ENCODE measurements at places on chromosomes 2 and 18.
A peak's percentile ranks its signal among the peaks of the same experiment; 100 is the strongest.

DNA sequence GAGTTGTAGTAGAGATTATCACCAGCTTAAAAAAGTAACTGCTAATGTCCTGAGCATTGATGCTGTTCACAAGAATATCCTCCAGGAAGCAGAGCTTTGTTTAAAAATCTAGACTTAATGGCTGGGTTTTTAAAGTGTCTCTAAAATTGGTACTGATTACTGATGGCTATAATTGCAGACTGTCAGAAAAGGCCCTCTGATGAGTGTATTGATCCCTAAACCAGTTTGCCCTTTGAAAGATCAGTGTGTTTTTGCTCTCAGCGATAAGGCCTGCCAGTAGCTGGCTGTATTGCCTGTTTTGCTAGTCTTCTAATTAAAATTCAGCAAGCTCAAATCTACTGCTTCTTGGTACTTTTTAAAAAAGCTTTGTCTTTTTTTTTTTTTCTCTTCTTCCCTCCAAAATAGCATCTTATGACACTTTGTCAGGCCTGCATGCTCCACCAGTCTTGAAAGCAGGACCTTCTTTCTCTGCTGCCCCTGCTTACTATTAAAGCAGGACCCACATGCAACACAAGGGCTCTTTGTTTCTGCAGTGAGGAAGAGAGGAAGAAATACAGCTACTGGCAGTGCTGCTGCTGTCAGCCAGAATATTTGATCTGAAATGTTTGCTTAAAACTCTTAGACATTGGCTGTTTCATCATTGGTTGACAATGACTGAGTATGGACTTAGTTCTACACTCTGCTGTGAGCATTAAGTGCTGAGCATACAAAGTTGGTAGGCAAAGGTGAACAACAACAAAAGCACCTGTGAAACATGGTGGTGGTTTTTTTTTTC, 1.8 kb downstream of the SEC11C start:
- DNase-seq = no peak

DNA sequence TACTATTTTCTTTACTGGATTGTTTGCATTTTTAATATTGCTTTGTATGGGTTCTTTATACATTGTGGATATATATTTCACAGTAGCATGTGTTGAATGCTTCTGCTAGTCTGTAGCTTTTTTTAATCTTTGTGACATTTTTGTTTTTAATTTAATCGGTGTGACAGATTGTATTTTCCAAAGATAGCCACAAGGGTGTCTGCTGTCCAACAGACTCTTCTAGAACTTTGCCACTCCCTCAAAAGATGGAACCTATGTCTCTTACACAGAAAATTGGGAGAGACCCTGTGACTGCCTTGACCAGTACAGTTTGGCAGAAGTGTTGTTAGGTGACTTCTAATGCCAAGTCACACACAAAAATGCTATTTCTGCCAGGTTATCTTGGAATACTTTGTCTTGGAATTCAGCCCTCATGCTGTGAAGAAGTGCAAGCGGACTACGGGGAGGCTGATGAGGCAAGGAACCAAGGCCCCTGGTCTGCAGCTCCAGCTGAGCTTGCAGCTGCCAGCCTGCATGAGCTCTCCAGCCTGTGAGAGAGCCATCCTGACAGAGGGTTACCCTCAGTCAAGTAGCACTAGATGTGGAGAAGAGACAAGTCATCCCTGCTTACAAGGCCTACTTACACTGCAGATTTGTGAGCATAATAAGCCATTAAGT, 110.8 kb downstream of the TDRD15 start:
- DNase-seq = no peak

DNA sequence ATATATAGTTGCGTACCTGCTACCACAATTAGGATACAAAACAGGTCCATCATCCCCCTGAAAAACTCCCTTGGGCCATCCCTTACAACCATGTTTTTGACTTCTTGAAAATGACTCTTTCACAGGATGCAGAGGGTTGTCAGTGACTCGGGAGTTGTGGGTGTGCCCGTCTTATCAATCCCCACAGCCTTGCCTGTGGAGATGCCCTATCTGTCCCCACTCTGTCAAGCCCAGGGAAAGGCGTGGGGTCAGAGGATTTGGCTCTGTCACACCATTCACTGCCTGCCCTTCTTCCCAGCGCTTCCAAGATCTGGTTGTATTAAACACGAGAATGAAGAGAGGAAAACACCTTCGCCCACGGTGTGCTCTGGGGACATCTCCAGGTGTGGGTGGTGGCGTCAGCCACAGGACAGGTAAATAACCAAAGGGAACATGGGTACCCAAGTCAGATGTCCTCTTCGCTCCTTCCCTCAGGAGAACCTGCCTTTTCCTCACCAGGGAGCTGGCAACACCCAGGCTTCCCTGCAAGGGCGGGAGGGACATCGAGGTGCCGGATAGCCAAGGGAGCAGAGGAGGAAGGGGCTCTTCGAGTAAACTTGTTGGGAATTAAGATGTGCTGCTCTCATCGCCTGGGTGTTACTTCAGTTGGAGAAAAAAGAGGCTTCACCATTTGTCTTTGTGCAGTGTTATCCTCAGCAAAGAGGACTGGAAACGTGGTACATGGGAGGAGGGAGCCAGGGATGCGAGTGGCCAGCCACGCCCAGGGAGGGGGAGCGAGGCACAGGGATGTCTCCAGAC, 100.3 kb downstream of the B3GNT2 start:
- no peak for DNase-seq

DNA sequence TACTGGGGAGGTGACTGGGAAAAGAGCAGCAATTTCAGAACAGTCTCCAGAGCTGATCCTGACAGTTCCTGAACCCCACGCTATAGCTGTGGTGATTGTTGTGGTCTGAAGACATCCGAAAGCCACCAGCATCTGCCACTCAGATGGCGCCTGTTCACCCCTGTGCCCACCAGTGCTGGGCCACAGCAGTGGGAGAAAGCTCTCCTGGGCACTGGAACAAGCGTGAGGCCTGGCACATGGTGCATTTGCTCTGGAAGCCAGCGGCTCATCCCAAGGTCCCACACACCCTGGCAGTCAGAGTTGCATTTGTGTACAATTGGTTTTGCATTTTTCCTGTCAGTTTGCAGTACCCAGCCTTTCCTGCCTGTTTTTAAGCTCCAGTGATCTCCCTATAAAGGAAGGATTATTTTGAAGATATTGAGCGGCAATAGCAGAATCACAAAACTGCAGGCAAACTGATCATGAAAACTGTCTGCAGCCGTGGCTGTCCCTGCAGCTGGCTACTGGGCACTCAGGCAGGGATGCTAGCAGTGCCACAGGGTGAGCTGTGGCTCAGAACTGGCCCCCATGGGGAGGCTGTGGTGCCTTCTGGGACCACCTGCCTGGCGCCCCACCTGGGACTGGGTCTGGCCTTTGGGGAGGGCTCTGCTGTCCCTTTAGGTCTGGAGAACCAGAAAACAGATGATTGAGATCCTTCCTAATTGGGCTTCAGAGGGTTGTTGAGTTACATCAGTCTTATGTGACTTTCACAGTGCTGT, 30.1 kb downstream of the IMPA2 start:
- no peak for DNase-seq

- no peak for DNase-seq
Observed at GRCh38 chr2:34547340-34547739, 948.2 kb upstream of the FAM98A start.

DNA sequence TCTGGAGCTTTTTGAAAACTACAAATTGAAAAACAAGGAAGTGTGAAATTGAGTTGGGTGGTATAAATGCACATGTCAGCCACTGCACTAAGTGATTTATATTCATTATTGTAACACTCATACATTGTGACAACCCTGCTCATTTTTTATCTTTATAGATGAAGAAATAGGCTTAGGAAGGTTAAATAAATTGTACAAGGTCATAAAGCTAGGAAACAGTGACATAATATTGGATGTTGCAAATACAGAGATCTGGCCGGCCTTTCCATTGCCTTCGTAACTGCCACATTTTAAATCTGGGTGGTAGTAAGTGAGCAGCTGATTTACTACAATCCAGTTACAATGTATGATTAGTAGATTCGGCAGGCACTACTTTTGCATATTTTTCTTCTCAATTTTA, 76.6 kb upstream of the LPIN2 start:
- no peak for DNase-seq

DNA sequence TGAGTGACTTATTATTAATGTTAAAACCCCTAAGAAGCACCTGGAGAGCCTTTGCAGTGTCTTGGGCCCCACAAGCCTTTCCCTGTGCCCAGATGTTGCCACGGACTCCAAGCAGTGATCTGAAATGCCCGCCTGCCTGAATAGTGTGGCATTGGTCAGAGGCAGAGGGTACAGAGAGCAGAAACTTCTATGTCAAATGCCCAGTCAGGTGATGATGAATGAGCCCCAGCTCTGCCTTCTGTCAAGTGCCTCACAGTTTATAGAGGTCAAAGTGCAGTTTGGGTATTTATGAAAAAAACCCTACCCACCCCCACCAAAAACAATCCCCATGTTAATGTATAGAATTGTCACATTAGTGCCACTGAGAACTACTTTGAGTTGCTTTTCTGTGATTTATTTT, 170.0 kb upstream of the SIX3 start:
- no peak for DNase-seq

- DNase-seq = no peak
Observed at GRCh38 chr2:130890941-130891669, 54.4 kb downstream of the ARHGEF4 start.

- no peak for DNase-seq
Observed at GRCh38 chr18:3610813-3611212, 160.8 kb downstream of the TGIF1 start.

- DNase-seq = no peak
Observed at GRCh38 chr18:5515011-5515784, 28.6 kb downstream of the EPB41L3 start.

DNA sequence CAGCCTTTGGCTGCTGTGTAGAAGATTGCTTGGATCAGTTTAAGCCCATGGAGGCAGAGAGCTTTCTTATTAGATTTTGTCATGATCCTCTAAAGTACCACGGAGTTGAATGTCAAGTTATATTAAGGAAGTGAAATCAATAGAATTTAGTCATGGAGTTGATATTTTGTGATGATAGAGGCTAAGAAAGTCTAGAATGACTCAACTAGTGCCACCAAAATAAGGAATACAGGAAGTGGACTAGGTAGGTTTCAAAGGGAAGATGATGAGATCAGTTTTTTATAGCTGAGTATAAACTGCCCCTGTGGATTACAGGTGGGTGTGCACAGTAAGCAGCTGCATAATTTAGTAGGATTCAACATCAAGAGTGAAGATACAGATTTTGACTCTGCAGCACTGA, 25.2 kb downstream of the FBXO36 start:
- no peak for DNase-seq

DNA sequence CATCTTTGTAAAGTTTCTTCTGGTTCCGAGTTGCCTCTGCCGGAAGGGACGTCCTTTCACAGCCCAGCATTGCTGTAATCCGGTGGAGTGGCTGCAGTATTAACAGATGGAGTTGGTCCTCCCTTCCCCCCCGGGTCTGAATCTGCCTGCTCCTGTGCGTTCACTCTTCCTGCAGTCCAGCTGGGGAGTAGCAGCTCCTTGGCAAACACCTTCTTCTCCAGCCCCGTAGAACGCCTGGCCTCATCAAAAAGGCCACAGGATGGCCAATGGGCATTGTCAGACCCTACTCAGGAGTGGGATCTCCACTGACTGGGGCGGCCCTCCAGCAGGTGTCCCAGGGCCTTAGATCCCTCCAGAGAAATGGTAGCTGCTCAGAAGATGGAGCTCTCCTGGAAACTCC, 234.0 kb downstream of the FAM210A start:
- no peak for DNase-seq

- no peak for DNase-seq
Observed at GRCh38 chr2:144936442-144936841, 416.5 kb upstream of the ZEB2 start.

GRCh38 chr2:69083235-69083748, 70.3 kb downstream of the ANTXR1 start:
- no peak for DNase-seq

DNA sequence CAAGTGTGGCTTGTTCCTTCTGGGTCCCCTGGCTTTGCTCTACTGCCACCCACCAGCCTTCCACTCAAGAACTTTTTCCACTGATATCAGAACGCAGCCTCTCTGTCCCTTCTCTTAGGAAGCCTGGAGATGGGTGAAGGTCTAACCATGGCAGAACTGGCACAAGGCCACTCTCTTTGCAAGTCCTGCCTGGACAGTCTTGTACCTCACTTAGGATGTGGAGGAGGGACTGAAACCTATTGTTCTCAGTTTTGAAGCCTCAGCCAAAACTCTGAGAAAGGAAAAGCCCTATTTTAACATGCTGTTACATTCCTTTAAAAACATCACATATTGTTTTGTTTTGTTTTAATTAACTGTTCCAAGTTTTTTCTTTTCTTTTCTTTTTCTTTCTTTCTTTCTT, 58.9 kb upstream of the NCOA1 start:
- no peak for DNase-seq

DNA sequence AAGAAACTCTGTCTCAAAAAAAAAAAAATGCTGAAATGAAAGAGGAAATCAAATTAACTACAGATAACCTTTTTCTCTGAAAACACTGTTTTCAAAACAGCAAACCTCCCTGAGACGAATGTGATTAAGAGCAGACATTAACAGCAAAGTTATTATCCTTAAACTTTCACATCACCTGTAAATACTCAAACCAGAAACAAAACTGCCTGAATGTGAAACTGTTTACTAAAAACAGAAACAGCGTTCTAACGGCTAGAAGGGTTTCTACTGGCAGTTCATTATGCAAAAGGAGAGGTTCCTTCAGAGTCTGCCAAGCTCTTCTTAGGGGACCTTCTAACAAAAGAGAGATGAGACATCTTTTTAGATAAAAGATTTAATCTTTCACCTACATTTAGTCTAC, 45.9 kb downstream of the PNO1 start:
- no peak for DNase-seq

DNA sequence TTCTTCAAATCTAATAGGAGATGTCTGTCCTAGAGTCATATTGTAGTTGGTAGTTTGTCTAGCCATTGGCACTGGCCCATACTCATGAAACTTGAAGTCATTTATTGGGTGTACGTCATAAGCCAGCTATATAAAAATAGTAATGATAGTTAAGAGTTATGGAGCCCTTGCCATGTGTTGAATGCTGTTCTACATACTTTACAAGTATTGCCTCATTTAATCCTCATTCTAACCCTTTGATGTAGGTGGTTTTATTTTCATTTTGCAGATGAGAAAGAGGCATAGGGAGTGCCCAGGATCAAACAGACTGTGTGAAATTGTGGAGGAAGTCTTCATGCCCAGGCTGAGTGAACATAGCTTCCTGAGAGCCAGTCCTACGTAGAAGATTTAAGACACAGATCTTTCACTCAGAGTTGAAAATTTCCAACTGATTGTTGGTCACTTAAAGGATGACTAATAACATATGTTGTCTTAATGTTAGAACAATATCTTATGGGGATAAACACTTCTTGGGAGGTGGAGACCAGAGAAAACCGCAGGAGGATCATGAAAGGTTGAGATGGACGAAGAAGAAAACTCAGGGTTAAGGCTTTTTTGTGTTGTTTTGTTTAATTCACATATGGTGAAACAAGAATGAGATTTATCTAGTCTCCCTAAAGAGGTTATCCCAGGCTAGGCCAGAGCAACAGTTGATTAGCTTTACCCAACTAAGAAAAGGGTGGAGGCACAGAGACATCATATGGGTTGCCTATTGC, 156.0 kb downstream of the CERS6 start:
- DNase-seq = no peak

- no peak for DNase-seq
Observed at GRCh38 chr2:68463287-68463877, 3.7 kb downstream of the FBXO48 start.

- DNase-seq = peak; percentile 96
Observed at GRCh38 chr2:241546771-241547498, 11.6 kb upstream of the BOK start.

Data from GM04503 (cell line).